ENCODE measurements at places on chromosomes 7 and 10. TPM values are rescaled to one million over a fixed set of nuclear protein-coding genes. Genes with fewer than 3 reads are reported as not detected.

SLC26A4 gene
- 0.04 TPM for total RNA-seq

SFXN4 gene
- total RNA-seq = 50.6 TPM

JAKMIP3 gene
- total RNA-seq = 1.6 TPM

RET gene
- 1.1 TPM for total RNA-seq

OPALIN gene
- total RNA-seq = not detected

GDF2 gene
- total RNA-seq = not detected

PLOD3 gene
- total RNA-seq = 74.2 TPM

MUC12 gene
- 11.2 TPM for total RNA-seq

Data from A549 treated with RU486 at 1 μM for 4 hours (cell line).